ENCODE measurements at places on chromosomes 6 and 20.

GRCh38 chr6:147065786-147066185 lies 138.4 kb upstream of the STXBP5 start:
- no peaks in the 10 kb centered on the region for H3K36me3 ChIP-seq
- no peaks in the 10 kb centered on the region for H3K27me3 ChIP-seq
- no peak overlapping the region for H3K27ac ChIP-seq
- DNase-seq: no peak

DNA sequence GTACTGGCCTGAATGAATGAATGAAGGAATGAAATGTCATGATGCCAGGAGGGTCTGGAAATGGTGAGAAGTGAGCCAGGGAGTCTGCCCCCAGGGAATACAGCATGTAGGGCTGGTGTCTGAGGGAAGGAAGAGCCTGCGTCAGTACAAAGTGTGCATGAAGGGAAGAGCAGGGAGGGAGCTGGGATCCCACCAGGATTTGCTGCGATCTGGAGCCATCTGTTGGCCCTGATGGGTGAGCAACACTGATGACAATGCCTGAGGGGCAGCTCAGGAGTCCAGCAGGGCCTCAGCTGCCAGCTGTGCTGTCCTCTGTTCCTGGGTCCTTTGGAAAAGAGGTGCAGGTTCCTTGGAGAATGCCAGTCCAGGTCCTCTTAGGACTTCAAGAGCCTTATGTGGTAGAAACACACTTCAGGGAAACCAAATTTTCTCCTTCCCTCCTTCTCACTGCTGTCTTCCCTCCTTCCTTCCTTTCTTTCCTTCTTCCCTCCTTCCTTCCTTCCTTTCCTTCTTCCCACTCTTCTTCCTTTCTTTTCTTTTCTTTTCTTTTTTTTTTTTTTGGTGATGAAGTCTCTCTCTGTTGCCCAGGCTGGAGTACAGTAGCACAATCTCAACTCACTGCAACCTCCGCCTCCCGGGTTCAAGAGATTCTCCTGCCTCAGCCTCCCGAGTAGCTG lies 11.5 kb downstream of the BPI start:
- no peaks in the 10 kb centered on the region for H3K36me3 ChIP-seq
- H3K27ac ChIP-seq: no peak overlapping the region
- DNase-seq: no peak
- no peak overlapping the region for H3K4me3 ChIP-seq
- no peaks in the 10 kb centered on the region for H3K4me1 ChIP-seq

- no peaks in the 10 kb centered on the region for H3K27me3 ChIP-seq
- no peak overlapping the region for H3K27ac ChIP-seq
Measured at GRCh38 chr6:91276315-91276714, 689.4 kb upstream of the MAP3K7 start.

DNA sequence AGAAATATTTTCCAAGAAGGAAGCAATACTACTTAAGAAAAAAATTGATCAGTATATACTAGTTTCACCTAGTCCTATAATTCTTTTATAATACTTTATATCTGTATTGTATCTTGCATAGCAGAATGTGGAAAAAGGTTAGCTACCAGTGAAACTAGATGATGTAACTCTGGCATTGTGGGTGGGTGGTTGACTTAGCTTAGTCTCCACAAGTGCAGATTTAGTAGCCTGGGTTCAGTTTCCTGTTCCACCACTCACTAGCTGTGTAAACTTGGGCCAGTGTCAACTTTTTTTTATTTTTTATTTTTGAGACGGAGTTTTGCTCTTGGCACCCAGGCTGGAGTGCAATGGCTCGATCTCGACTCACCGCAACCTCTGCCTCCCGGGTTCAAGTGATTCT lies 2.0 kb downstream of the MUC21 start:
- H3K4me3 ChIP-seq: no peak overlapping the region
- peaks cover 5% of the 10 kb centered on the region for H3K4me1 ChIP-seq
- H3K27me3 ChIP-seq: no peaks in the 10 kb centered on the region

All from upper lobe of right lung (tissue), 1 donor.